Brain pericyte (primary cell): ENCODE measurements at places on chromosomes 6 and 20.

DNA sequence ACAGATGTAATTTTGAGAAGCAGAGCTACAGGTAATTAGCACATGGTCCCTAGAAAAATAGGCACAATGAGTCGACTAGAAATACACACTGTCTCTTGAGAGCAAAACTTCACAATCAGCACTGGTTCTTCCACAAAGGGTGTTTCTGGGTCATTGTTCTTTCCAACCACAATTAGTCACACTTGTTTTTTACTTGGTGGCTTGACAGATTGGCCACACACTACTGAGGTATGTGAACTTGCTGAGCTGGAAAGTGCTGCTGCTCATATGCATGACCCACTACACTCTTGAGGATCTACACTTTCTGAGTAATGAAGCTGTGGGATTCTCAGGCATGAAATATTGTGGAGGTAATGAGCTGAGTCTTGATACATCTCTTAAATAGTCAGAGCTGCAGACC lies 347.7 kb downstream of the BCKDHB start:
- DNase-seq = no peak

- no peak for DNase-seq
Observed at GRCh38 chr20:47125508-47125757, 230.8 kb downstream of the EYA2 start.

DNA sequence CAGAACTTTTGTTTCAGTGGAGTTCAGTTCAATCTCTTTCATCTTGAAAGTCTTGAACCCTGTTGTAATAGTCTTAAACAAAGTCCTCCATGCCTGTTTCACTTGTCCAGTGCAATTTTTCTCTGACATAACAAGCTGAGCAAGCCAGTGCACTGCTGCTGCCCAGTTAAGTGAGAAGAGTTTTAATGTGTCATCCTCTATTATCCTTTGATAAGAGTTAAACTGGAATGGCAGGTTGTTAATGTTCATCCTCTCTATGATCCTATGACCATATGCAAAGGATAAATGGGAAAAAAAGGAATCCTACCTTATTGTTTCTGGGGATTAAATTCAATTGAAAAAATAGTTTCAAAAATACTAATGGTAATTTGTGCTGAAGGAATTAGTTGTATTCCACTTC lies 197.5 kb downstream of the FRK start:
- DNase-seq = no peak

GRCh38 chr20:62708591-62709536 lies at the start of gene NTSR1:
TSS of gene NTSR1 (plus strand) at chr20:62708836. CDS start at chr20:62709208, 372 bp downstream.
- DNase-seq = no peak

GRCh38 chr20:5737966-5738365 lies 12.2 kb upstream of the SHLD1 start:
- no peak for DNase-seq

GRCh38 chr6:82183642-82184282 lies 63.8 kb downstream of the IBTK start:
- DNase-seq = no peak

DNA sequence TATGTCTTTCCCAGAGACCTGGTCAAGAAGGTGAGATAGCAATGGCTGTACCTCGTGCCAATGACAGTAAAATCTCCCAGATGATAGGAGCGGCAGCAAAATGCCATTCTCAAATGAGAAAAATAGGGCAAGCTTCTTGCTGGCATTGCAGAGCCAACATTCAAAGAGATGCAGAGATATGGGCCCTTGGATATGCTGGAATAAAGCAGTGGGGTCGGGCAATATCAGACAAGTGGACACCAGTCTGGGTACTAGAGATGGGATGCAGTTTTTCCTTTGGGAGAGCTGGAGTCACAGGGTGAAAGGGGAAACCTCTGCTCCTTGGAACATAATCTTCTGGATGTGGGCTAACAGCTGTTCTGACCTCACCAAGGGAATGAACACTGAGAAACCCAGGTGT lies 29.0 kb downstream of the GSTA4 start:
- no peak for DNase-seq

GRCh38 chr6:105578179-105578707 lies 175.4 kb upstream of the PREP start:
- DNase-seq = no peak

GRCh38 chr20:56634307-56634706 lies 5.2 kb downstream of the TFAP2C start:
- DNase-seq = no peak

DNA sequence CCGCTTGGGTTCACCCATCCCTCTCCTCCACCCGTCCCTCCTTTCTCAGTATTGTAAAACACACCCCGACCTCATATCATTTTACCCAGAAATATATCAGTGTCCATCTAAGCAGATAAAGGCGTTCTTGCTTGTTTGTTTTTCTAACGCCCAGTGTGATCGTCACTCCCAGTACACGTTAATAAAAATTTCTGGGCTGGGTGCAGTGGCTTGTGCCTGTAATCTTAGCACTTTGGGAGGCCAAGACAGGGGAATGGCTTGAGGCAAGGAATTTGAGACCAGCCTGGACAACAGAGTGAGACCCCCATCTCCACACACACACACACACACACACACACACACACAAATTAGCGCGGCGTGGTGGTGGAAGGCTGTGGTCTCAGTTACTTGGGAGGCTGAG lies 24.4 kb upstream of the TFAP2C start:
- no peak for DNase-seq

GRCh38 chr6:55433446-55434130 lies 106.3 kb downstream of the GFRAL start:
- peak; percentile 61 for DNase-seq

DNA sequence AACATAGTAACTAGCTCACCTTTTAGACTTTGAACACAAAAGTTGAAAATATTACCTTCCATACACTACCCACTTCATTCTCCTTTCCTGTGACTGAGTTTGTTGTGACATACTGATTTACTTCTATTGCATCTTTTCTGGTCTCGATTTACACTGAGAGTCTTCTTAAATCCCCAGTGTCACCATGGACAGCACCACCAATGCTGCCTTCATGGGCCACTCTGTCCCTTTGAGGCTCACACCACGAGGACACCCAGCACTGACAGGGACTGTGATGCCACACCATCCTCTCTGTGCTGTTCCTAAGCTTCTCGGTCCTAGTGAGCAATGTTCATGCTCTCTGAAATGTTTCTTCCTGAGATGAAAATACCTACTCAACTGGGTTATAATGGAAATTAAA lies 337.1 kb upstream of the IRAK1BP1 start:
- no peak for DNase-seq

GRCh38 chr6:145309842-145310535 lies 425.3 kb downstream of the EPM2A start:
- no peak for DNase-seq

GRCh38 chr6:56040223-56040622 lies 164.8 kb upstream of the BMP5 start:
- DNase-seq = no peak

- DNase-seq = no peak
Observed at GRCh38 chr6:6438286-6438685, 117.8 kb upstream of the F13A1 start.

DNA sequence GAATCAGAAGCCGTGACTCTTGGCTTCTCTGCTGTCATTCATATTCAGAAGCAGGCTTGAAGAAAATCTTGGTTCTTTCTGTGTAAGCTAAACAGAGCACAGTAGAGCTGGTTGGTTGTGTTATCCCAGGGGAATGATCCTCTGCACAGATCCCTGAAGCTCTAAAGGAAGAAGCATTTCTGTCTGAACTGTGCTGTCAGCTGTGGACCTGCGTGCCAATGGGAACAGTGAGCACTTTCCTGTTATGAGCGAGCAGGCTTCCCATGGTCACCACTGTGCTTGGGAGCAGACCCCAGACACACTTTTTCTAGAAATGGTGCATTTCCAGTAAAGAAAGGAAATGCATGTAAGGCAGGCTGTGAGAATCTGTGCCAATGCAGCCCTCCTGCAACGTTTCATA lies 490.2 kb downstream of the EPM2A start:
- DNase-seq = peak; percentile 52

DNA sequence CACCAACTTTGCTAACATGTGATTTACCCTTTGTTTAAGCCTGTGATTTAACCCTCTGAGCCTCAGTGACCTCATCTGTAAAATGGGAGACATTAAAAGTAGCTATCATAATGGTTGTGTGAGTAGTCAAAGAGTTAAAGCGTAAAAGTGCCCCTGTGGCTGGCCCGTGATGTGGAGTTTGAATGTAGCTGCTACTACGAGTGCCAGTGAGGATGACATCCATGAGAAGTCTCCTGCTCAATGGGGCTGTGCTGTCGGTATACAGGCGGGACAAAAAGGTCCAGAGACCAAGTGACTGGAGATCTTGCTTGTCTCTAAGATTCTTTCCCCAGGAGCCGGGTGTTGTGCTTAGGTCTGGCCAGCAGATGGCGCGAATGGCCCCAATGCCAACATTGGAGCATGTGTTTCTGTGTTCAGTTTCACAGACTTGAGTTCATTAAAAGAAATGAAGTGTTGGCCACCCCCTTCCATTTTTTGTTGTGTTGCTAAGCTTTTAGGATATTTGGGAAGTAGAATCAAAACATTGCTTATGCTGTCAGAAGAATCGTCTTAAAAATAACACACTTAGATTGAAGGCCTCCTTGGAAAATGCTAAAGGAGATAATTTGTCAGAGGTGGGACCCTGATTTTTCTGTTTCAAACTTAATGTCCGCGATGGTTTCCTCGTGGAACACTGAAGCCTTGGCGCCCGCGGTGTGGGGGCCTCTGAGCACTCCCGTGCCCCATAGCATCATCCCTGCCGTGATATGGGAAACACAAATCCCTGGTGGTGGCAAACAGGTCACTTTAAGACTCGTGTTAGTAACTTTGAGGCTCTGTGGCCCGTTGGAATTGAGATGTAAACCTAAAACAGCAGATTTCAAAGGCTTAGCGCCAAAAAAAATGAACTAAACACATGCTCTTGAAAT lies 9.3 kb upstream of the RBM38 start:
- peak; percentile 33 for DNase-seq

GRCh38 chr6:161882196-161882765 lies 608.4 kb upstream of the AGPAT4 start:
- DNase-seq = no peak

GRCh38 chr6:45676380-45676779 lies 298.6 kb upstream of the SUPT3H start:
- DNase-seq = no peak

- DNase-seq = no peak
Observed at GRCh38 chr6:28121876-28122275, 2.5 kb upstream of the ZSCAN16 start.

DNA sequence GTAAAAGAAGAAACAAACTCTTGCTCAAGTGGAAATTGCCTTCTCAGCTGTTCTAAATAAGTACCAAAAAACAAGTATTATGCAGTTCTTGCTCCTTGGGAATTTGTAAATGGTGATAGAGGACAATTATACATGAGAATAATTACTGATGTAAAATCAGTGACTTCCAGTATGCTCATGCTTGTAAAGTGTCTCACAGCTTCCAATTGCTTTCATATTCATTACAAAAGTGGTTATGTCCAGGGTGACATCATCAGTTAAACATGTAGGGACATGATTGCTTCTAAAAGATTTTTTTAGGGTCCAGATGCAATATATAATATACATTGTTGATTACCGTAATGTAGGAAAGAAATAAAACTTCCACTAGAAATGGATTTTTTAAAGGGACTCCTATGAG lies 122.8 kb upstream of the B3GAT2 start:
- DNase-seq = no peak

- no peak for DNase-seq
Observed at GRCh38 chr20:54219751-54220426, 12.0 kb downstream of the PFDN4 start.

- DNase-seq = no peak
Observed at GRCh38 chr6:112205427-112206109, 48.8 kb downstream of the LAMA4 start.

DNA sequence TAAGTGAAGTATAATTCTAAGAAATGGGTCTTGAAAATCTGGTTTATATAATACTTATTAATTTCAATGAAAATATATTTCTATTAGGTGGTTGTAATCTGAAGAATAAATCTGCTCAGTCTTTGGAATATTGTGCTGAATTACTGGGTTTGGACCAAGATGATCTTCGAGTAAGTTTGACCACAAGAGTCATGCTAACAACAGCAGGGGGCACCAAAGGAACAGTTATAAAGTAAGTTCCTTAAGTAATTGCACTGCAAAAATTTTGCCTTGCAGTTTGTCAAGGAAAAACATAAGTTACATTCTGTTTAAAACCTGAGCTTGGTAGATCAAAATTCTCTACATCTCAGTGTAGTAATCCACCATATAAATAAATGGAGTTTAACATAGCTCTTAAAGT lies 106.0 kb downstream of the MYO6 start:
- DNase-seq = peak; percentile 27

GRCh38 chr6:30497714-30498113 lies 8.4 kb downstream of the HLA-E start:
- no peak for DNase-seq

GRCh38 chr20:32672982-32673851 lies 524 bp downstream of the C20orf203 start:
- no peak for DNase-seq

- DNase-seq = no peak
Observed at GRCh38 chr6:6891949-6892461, 215.8 kb upstream of the RREB1 start.

DNA sequence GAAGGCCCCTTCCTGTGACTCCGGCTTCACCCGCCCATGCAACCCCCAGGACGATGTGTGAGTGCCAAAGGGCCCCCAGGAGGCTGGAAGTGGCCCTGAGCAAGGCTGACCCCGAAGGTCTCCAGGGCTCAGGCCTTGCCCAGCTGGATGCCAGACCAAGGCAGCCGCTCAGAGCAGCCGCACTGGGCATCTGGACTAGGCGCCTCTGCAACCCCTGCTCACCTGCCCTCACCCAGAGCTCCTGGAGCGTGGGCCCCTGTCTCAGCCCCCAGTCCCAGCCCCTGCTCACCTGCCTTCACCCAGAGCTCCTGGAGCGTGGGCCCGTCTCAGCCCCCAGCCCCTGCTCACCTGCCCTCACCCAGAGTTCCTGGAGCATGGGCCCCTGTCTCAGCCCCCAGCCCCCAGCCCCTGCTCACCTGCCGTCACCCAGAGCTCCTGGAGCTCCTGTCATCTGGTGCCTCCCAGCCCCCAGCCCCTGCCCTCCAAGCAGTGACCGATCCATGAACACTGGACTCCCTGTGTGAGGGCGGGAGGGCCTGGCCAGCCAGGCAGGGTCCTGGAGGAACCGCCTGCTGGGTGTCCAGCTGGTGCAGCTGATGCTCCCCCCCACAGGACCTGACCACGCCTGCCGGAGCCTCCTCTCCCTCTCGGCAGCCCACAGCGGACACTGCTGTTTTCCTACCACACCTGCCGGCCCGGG lies 1.1 kb downstream of the SRMS start:
- DNase-seq = no peak
